ENCODE measurements at places on chromosomes 5 and 9.
A peak's percentile ranks its signal among the peaks of the same experiment; 100 is the strongest.

DNA sequence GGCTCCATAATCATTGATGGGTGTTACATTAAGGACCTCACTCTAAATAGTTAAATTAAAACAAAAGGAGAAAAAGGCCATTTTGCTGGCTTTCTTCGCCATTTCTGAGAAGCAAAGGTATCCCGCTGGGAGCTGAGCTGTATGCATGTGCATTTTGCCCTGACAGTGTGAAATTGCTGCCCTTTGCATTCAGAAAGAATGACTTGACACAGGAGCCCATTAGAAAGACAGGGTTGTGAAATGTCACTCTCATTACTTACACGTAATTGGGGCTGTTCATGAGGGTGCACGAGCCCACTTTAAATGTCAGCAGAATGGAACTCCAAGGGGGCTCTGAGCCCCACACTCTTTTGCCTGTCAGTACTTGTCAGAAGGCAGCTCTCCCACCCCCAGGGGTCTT, 85.0 kb downstream of the SEMA4D start:
- DNase-seq: no peak

DNA sequence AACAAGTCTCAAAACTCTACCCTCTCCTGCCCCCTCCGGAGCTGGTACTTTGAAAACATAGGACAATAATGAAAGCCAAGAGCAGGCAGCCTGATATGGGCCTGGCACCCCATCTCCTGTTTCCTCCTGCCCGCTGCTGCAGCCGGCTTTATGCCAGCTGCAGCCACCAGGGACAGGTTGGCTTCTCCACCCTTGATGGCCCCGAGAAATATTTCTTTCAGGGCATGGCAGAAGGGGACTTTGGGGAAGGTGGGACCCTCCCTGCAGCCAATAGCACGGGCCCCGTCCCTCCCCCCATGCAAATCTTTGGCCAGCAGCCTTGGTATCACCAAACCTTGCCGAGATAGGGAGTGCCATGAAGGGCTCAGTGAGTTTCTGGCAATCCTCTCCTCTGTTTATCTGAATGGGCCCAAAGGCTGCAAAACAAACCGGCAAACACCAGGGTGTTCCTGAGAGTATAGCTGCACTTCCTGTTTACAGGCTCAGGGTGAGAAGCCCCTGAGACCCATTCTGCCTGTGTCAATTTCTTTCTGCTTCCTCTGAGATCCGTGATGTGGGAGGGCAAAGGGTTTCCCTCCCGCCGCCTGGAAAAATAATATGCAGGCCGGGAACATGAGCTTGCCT, 73.4 kb upstream of the BOD1 start:
- DNase-seq: no peak

DNA sequence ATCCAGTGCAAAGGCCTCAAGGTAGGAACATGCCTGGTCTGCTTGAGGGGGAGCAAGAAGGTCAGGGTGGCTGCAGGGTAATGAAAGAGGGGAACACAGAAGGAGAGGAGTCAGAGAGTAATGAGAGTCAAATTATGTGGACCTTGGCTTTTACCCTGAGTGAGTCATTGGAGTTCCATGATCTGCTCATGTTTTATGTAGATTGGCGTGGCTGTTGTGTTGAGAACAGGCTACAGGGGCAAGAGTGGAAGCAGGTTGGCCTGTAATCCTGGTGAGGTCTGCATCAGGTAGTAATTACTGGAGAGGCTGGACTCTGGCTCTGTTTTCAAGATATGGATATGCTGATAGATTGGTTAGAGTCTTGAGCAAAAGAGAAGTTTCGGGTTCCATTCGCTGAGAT, 177.7 kb upstream of the NR3C1 start:
- no peak for DNase-seq

- DNase-seq: no peak
Measured at GRCh38 chr5:59609501-59610265, 283.8 kb downstream of the PDE4D start.

DNA sequence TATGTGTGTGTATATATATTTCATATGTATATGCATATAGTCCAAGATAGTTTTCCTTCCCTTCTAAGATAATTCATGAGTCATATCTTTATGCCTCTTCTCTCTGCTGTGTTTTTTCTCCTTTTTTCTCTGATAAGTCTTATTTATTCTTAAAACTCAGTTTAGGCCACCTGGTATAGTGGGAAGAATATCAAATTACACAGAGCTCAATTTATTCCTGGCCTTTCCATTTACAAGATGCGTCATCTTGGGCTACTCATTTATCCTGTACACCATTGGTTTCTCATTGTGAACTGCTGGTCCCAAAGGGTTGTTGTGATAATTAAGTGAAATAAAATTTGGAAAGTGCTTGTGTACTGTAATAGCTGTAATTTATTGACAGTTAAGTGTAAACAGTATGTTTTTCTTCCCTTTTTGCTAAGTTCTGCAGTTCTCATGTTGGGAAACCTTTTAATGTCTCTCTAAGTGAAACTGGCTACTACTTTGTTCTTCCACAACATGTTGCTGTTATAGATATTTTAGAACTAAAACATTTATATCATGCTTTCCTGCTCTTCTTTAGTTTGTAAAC, 19.4 kb downstream of the CCDC171 start:
- DNase-seq: no peak

DNA sequence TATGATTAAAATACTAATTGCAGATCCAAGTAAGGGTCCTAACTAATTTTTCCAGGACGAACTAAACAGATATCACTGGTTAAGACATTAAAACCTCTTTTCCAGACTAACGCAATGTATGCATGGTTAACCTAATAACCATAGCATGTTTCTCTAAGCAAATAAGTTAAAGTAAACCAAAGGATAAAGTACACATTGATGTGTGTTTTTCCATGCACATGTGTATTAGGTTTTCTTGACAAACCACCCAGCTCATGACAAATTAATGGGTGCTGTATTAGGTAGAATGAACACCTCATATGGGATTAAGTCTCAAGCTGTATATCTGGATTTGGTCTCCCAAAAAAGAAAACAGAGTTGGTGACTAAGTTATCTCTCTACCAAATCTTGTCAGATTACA, 45.6 kb downstream of the ANKH start:
- DNase-seq: no peak

GRCh38 chr5:13997514-13997913, 53.0 kb upstream of the DNAH5 start:
- no peak for DNase-seq

- no peak for DNase-seq
Measured at GRCh38 chr9:120741191-120741590, 26.9 kb upstream of the MEGF9 start.

DNA sequence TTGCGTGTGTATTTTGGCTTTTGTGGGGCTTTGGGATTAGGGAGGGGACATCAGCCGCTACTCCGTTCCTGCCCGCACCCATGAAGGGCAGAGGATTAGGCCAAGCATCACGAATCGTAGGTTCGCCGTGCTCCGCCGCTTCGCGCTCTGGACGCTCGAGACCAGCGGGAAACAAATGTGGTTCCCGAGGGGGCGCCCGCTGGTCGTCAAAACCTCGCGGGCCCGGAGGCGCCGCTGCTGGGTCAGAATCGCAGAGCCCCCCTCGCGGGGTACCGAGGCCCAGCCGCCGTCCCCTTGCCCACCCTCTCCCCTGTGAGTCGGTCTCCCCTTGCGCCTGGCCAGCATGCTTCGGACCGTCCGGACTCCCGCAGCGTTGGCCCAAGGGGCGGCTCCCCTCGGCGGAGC, 2.3 kb upstream of the PAX5 start:
- peak; percentile 64 for DNase-seq

- DNase-seq: no peak
Measured at GRCh38 chr9:129379181-129379836, 201.2 kb upstream of the IER5L start.

- no peak for DNase-seq
Measured at GRCh38 chr5:138177941-138178515, 402 bp downstream of the BRD8 start.

DNA sequence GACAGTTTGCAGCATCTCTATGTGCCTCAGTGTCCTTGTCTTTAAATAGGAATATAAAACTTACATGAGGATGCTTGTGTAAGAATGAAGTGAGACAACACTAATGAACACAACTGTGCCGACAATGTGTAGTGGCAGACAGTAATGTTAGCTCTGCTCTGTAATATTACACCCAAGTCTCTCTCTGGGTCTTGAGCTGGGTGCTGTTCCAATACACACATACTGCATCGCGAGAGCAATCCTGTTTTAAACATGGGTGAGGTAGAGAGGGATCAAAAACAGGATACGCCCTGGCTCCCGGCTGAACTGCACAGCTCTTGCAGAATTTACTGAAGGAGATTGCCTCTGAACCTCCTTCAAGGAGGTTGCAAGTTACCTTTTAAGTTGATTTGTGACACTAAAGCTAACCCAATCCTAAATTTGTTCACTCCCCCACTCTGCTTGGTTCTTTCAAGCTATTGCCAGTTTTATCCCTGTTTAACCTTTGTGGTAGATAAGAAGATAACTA, 155.2 kb upstream of the ISL1 start:
- no peak for DNase-seq

DNA sequence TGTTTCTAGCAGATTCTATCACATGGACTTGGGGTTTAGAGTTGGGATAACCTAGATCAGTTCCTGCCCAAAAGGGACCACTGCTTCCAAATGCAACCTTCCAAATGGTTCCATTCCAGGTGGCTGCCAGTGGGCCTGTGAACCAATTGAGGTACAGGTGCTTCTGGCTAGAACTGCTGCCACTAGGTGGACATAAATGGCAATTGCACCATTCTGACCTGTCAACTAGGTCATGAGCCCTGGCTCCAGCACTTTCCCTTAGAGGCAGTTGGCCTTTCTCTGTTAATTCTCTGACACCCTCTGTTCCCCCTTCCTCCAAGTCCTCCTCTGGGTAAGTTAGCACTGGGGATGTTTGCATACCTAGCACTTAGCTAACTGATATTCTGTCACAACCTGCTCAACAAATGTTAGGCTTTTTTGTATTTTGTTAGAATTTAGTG, 16.6 kb upstream of the HEMGN start:
- DNase-seq: peak; percentile 68

GRCh38 chr9:18422296-18423036, 51.5 kb upstream of the ADAMTSL1 start:
- no peak for DNase-seq

DNA sequence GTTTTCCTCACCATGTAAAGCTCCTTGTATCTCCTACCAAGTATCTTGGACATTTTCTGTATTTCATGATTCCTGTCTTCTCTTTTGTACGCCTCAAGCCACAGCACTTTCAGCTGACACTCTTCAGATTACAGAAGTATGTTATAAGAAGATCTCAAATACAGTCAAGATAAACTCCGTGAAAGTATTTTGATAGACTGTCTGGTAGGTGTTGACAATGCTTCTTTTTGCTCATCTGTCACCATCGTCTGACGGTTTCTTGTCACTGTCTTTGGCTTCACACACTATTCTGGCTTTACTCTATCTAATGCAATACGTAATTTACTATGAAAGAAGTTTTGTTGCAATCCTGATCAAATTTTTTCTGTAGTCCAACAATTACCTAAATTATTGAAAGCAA, 294.5 kb upstream of the CDH12 start:
- DNase-seq: no peak

GRCh38 chr5:4480528-4481349, 659.4 kb upstream of the ADAMTS16 start:
- no peak for DNase-seq

DNA sequence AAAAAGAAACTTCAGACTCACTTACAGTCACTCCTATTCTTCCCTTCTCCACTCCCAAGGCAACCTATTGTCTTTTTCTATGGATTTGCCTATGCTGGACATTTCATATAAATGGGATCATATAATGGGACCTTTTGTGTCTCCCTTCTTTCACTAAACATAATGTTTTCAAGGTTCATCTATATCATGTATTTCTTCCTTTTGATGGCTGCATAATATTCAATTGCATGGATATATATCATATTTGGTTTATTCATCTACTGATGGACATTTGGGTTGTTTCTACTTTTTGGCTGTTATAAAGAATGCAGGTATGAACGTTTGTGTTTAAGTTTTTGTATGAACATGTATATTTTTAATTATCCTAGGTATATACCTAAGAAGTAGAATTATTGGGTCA, 30.6 kb downstream of the ANKHD1 start:
- DNase-seq: no peak

- DNase-seq: no peak
Measured at GRCh38 chr9:133421615-133422542, at the start of gene ADAMTS13. TSS of gene ADAMTS13 (plus strand) at chr9:133422367. CDS start at chr9:133422444, 77 bp downstream.

GRCh38 chr5:10537624-10538023, 26.2 kb upstream of the ANKRD33B start:
- DNase-seq: no peak

DNA sequence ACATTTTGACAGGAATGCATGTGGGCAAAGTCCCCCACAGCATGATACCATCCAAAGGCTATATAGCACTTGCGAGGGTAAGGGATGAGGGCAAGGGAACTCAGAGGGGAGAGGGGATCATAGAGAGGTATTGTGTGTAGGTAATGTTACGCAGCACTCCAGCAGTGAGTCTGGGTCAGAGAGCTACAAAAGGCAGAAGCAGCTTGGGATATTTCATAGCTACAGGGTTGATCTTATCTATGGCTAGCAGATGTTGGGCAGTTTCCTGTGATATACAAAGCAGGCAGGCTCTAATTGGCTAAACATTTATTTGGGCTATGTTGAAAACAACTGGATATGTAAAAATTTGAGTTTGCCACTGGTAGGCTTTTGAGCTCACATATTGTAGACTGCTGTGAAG, 17.8 kb upstream of the SLCO4C1 start:
- DNase-seq: no peak

- DNase-seq: no peak
Measured at GRCh38 chr5:107719034-107719606, 48.4 kb upstream of the EFNA5 start.

GRCh38 chr9:133714606-133715294, 23.4 kb downstream of the SARDH start:
- peak; percentile 40 for DNase-seq

DNA sequence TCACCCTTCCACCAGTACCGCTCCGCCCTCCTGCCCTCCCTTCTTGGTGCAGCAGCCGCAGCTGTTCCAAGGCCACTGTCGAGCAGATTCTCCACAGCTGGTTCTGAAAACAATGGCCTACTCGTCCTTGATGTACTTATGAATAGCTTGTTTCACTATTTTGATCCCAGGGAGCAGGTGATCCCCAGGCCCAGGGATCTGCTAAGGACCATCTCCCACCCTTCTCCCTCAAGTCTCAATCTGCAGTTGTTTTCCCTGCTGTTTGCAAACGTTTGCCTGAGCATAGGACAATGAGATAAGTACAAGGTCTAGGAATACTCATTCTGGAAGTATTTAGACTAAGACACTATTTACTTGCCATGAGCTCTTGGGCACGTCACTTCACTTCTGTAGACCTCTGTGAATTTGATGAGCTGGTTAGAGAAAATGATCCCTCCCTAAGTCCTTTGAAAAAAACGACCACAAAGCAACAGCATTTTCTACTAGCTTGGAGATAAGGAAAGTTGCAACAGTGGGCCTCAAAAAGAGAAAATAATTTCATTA, 1.8 kb downstream of the LURAP1L start:
- DNase-seq: peak; percentile 91
